ENCODE measurements at places on chromosomes 13 and 19.

GRCh38 chr19:42323852-42324654 is 1.4 kb upstream of the MEGF8 start:
- no peak for DNase-seq

- DNase-seq, result no peak
Observed at GRCh38 chr13:93561576-93562225, 335.1 kb downstream of the GPC6 start.

- DNase-seq, result no peak
Observed at GRCh38 chr13:89061821-89062220, 1390.7 kb downstream of the SLITRK5 start.

DNA sequence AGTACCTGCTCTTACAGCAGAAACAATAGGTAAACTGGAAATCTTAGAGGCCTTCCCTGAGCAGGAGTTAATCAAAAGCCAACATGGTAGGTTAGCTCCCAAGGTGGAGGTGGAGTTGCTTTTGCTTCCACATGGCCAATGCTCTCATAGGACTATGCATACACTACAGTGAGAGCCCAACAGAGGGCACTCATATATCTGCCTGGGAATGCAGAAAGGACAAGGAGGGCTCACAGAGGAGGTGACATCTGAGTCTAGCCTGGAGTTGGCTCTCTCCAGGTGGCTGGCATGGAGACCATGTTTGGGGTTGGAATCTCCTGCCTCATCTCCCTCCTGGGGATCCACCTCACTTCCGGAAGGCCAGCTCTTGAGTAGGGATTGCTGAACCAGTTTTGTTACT is 34.6 kb downstream of the ATP8A2 start:
- no peak for DNase-seq

DNA sequence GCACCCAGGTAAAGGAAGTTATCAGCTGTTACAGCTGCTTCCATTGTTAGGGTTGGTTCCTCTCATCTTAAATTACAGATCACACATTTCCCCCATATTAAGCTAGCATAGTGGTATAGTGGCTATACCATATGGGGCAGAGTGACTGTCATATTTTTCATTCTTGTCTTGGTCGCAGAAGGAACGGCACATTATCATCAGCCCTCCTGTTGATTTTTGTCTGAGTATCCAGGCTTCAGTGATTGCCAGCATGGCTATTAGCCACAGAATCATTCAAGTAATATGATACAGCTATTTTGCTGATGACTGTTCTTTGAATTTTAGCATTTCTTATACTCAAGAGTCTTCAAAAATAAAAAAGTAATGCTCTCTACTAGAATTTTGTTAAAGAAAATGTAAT is 240.9 kb downstream of the LIG4 start:
- no peak for DNase-seq

DNA sequence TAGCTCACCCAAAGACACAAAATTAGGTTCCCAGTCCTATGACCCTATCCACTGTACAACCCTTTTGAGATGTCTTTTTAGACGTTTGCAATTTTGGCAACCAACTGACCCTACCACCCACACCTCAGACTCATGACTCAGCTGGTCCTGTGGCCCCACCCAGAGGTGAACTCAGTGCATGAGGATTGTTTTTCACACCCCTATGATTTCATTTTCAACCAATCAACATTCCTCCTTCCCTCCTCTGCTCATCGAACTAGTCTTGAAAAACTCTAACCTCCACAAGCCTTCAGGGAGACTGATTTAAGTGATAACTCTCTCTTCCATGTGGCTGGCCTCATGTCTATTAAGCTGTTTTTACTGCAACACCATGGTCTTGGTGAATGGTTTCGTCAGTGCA is 350.7 kb downstream of the UQCRFS1 start:
- DNase-seq, result no peak

GRCh38 chr19:1665565-1666047 is 13.2 kb upstream of the TCF3 start:
- DNase-seq, result no peak

GRCh38 chr19:3838661-3839060 is 30.2 kb downstream of the ZFR2 start:
- DNase-seq, result no peak

DNA sequence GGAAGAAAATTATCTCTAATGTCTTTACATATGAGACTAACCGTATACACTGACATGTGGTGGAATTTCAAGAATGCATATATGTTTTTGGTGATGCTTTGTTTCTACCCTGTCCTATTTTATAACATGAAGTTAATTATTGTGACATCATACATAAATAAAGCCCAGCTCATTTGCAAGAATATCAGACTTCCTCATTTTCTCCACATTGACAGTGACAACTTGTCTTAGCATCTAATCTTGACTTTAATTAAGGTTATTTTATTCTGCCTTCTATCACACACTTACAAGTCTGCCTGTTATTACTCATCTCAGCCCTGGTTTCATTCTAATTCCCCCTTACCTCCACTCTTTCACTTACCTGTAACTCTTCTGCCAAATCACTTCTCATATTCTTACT is 140.6 kb upstream of the STARD13 start:
- no peak for DNase-seq

DNA sequence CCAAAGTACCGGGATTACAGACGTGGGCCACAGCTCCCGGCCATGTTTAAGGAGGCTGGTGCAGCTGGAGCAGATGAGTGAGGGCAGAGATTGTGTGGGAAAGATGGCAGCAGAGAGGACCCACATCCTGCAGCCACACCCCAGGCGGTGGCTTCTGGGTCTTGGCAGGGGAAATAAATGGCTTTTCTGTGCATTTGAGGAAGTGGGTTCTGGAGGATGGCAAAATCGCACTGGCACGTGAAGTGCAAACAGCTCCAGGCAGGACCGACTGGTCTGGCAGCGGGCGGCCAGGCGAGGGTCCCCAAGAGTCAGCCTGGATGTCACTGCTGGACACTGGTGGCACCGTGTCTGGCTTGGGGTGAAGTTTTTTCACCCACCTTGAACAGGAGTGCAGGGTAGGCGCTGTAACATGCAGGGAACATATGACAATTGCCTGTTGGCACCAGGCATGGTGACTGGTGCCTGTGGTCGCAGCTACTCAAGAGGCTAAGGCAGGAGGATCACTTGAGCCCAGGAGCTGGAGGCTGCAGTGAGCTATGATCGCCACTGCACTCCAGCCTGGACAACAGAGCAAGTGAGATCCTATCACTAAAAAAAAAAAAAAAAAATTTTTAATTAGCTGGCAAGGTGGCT is 8.4 kb downstream of the B3GNT3 start:
- DNase-seq, result no peak

DNA sequence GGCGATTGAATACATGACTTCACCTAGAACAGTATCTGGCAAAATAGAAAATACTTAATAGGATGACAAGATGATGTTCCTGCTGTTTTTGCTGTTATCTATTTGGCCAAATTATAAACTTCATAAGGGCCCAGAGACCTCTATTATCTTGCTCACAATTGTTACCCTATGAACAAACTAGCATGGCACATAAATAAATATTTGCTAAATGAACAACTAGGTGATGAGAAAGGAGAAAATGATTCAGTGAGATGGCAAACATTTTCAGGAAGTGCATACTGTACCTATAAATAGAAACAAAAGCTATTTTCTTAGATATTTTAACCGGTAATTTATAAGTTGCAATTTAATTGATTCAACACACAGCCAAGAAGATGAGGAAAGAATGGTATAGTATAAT is 78.4 kb downstream of the FAM216B start:
- DNase-seq, result no peak

DNA sequence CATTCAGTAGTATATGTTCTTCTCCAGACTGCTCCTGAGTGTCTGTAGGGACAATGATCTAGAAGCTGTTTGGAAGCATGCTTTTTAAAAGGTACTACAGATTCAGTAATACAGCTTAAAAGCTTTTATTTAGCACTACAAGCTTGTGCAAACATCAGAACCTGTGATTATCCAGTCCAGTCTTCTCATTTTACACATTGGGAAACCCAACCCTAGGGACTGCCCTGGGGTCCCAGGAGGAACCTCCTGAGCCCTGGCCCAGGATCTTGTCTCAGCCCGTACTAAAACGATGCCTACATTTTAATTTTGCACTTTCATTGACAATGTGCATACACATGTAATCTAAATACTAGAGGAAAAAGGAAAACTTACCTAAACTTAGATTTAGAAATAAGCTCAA is 12.5 kb downstream of the DOCK9 start:
- no peak for DNase-seq

Measured in GM18507 (cell line).